Memory B cell (primary cell): ENCODE measurements at places on chromosomes 1 and 21.
A peak's percentile ranks its signal among the peaks of the same experiment; 100 is the strongest.

- no peak for DNase-seq
Observed at GRCh38 chr1:160636547-160636946, 10.3 kb downstream of the SLAMF1 start.

DNA sequence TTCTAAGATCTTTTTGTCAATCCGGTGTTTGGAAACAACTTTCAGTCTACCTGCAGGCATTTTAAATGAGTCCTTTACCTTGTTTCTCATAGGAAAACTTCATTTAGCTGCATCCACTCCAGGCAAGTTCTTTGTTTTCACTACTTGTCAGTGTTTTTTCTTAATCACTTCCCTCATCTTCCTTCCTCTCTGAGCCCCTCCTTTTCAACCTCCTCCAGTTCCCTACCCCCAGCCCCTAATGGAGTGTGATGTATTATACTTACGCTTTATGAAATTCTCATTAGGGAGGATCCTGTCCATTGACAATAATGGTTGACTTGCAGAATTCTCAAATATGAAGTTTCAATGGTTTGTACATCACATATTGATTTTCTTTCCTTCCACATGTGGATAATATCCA, 62.5 kb upstream of the BACH1 start:
- DNase-seq = no peak

- no peak for DNase-seq
Observed at GRCh38 chr1:198162091-198162767, 5.4 kb downstream of the NEK7 start.

DNA sequence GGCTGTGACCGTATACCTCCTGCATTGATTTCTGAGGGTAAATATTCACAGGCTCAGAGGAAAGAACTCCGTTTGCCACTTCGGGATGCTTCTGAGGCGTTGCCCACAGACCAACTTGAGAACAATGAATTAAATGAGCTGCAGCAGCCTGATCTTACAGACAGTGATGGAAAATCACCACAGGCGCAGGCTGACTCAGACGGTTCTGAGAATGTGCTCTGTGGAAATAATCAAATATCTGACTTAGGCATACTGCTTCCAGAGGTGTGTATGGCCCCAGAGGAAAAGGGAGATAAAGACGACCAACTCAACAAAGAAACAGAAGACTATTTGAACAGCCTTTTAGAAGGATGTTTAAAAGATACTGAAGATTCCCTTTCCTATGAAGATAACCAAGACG, 76.7 kb upstream of the SCCPDH start:
- DNase-seq = no peak

DNA sequence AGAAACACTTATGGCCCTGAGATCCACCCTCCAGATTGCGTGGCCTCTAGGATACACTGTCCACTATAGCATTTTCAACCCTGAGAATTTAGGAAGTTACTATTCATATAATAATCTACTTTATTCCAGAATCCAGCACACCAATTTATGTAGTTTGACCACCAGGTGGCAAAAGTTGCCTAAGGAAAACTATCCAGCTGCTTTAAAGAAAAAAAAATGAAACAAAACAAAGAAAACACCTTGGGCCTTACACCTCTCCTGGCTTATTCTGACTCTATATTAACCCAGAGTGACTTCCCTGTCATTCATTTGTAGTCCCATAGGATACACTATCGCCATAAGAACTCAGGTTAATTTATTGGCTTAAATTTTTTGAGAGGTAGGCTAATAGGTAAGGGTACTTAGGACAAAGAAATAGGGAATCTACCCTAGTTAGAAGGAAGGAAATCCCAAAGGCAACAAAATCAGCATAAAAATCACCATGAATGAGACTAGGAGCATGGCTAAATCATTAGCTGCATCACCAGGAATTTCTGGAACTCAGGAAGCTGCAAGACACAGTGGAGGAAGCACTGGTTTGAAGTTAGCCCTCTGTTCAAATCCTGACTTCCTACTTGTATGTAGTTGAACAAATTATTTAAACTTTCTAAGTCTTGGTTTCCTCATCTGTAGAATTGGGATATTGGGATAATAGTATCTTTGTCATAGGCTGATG, 107.5 kb downstream of the SPAG17 start:
- DNase-seq = no peak

DNA sequence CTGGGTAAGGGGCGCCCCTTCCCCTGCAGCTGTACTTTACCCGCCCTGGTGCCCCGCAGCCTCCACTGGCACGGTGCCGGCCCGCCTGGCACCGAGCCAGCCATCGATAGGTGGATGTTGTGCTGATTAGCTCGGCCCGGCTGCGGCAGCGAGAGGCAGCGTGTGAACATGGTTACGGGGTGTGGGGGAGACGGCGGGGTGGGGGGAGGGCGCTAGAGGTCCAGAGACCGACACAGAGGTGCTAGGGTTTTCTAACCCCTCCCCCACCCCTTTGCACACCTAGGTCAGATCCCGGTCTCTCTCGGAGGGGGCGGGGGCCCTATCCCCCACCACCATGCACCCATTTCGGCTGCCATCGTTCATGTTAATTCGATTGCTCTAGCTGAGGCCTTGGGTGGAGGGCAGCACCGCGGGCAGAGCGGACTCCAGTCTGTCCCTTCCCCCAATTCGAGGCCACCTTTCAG, 6.7 kb downstream of the EFNA4 start:
- DNase-seq = no peak

GRCh38 chr1:172145231-172145651, 275.2 kb upstream of the C1orf105 start:
- DNase-seq = no peak

- no peak for DNase-seq
Observed at GRCh38 chr1:193592317-193592716, 405.9 kb upstream of the B3GALT2 start.

- no peak for DNase-seq
Observed at GRCh38 chr1:201745023-201745422, 83.9 kb upstream of the IPO9 start.

DNA sequence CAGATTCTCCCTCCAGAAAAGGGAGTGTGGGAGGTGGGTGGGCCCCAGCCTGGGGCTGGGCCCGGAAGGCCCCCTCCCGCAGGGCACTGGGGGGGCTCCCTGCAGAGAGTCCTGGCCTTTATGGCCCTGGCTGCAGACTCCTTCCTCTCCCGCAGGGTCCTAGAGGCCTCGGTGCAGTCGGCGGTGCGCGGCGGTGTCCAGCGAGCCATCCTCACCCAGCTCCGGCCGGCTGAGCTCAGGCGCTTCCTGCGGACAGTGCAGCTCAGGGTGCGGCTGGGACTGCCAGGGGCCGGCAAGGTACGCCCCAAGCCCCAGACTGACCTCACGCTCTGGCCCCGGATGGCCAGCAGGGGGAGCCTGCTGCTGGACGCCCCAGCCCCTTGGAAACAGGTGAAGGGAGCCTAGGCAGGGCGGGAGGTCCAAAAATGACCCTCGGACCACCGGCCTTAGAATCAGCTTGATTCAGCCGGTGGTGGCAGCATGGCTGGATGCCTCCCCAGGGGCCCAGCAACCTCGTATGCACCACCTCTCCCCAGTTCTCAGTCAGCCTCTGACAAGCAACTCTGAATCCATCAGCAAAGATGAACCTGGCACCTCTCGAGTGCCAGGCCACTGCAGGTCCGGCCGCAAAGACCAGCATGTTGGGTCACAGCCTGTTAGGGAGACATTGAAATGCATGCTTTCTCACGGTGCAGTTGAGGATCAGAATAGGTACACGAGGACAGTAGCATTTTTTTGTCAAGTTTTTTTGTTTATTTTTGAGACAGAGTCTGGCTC, 20.6 kb downstream of the MTHFR start:
- peak; percentile 60 for DNase-seq

DNA sequence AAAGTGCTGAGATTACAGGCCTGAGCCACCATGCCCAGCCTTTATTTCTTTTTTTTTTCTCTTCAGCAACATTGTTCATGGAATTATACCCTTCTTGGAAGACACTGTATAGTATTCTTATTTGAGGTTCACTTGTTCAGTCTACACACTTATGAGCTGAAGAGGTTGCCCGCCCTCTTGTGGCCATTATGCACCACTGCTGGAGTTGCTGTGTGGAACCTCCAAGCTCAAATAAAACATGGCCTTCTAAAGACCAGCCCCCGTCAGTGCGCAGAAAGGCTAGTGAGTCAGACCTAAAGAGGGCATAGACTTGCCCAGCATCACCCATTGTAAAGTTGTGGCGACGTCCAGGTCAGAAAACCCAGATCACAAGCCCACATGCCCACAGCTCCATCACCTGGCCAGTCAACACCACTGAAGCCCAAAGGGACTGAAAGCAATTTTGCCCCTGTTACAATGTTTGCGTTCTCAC, 20.4 kb downstream of the LURAP1 start:
- DNase-seq = peak; percentile 51

DNA sequence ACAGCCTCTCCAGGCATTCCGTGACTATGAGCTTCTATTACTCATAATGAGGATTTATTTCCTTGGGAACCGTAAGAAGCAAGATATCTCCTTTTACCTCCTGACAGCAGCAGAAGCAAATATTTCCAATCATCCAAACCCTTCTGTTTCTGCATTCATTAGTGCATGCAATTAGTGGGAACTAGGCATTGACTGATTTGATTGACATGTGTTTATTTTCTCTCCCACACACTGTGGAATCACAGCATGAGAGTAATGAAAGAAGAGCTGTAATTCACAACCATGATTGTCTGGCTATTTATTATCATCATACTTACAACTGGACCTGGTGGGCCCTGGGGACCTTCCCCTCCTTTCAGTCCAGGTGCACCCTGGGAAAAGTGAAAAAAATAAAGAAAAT, 146.8 kb downstream of the COL11A1 start:
- no peak for DNase-seq

DNA sequence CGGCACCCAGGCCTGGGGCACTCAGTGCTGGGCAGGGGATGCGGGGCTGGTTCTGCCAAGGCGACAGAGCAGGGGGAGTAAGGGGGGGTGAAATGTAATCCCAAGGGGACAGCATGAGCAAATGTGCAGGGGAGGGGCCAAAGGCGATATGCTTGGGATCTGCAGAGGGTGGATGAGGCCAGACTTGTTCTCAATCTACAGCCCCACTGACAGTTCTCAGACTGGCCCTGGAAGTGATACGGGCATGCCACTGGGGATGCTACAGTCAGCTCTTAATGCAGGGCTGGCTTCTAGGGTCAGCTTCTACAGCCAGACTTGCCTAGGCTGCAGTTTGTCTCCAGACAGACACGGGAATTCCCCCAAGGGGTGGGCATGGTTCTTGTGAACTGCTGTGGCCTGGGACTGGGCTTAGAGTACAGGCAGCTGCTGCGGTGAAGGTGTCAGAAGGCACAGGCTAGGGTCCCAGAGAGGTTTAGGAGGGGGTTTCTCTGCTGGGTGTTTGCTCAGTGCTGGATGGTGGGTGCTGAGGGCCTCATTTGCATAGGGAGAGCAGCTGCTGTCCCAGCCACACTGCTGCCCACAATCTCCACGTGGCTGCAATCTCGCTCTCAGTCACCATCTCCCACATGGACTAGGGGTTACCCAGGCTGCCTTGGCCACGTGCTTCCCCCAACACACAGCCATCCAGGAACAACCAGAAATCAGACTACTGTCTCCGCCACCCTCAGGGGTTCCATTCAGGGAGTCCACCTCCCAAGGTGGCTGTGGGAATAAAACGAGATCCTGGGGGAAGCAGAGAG, 190.1 kb downstream of the HIVEP3 start:
- peak; percentile 73 for DNase-seq

DNA sequence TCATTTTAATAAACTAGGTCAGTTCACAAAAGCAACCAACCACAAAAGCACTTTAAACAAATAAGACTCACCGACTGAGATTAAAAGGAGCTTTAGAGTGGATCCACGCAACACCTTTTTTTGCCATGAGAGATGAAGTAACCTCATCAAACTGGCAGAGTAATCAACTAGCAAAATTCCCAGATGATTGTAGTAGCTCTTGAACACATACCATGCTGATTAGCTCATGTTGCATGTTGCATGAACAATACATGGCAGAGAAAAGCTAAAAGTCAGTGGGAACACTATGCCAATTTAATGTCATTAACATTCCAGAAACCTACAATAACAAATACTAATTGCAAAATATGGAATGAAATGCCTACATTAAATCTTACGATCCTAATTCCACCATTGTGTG, 4.1 kb downstream of the WARS2 start:
- no peak for DNase-seq

- no peak for DNase-seq
Observed at GRCh38 chr21:34793471-34793870, 124.7 kb downstream of the CLIC6 start.

GRCh38 chr1:43644558-43644957, 5.4 kb upstream of the KDM4A start:
- no peak for DNase-seq

DNA sequence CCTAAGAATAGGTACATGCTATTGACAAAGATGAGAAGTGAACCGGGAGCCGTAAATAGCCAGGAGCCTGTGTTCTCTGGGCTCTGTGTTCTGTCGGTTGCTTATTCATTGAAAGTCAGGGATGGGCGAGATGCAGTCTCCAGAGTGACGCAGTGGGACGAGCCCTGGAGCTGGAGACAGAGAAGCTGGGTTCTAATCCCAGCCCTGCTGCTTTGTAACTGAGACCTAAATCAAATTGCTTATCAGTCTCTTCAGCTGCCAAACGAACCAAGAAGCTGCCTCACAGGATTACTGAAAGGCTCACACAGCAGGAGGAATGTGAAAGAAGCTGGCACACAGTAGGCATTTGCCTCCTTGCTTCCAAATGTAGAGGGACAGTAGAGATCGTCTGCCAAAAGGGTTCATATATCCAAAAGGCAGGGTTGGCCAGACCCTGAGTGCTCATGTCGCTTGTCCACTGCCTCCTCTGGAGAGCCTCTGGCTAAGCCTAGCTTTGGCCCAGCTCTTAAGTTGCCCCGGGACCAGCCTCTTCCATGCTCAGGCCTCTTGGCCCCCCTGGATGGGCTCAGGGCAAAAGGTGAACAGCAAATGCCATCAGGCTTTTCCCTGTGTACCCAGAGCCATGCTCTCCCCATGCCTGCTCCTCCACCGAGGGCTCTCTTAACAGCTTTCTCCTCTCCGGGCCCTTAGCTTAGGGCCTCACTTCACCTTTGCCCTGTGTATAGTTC, 134.2 kb upstream of the IPO9 start:
- no peak for DNase-seq

GRCh38 chr1:94084085-94084484, 36.9 kb downstream of the ABCA4 start:
- no peak for DNase-seq

DNA sequence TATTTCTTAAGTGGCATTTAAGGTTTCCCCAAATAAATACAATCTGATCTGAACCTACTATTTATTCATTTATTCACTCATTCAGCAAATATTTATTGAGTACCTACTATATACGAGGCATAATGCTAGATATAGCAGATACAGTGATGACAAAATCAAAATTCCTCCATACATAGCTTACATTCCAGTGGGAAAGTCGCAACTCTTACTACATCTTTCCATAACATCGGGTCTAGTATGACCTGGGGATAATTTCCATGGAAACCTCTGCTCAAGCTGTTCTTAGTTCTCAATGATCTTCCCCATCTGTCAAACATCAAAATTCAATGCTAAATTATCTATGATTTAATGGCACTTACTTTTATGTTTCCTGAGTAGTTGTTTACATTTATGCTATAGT, 70.8 kb upstream of the PRKACB start:
- DNase-seq = no peak
